ENCODE measurements at places on chromosomes 16 and 17.

DNA sequence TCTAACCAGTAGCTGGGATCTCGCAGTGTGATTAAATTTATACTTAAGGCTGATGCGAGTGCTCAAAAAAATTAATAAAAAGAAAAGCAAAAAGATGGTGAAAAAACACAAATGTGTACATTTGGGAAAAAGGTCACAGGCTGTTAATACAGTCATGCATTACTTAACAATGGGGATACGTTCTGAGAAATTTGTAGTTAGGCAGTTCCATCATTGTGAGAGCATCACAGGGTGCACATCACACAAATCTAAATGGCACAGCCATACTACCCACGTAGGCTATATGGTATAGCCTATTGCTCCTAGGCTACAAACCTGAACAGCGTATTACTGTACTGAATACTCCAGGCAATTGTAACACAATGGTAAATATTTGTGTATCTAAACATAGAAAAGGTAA is 142.4 kb upstream of the MYOCD start:
- DNase-seq: no peak

GRCh38 chr17:35676441-35676840 is 55.0 kb upstream of the RASL10B start:
- DNase-seq: no peak

DNA sequence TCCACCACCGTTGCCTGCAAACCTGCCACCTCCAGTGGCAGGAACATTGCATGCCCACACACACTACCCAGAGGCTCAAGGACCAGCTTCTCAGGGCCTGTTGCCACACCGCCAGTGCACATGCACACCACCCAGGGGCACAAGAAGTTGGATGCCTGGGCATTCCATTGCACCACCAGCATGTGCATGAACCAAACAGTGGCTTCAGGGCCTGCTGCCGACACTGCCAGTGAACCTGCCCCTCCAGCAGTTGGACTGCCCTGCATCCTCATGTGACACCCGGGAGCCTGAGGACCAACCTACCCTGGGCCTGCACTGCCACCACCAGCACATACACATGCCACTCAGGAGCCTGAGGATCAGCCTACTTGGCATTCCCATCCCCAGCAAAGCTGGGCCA is 303.7 kb downstream of the KCNJ2 start:
- no peak for DNase-seq

GRCh38 chr17:3691617-3692067 is 4.3 kb downstream of the P2RX5 start:
- no peak for DNase-seq

DNA sequence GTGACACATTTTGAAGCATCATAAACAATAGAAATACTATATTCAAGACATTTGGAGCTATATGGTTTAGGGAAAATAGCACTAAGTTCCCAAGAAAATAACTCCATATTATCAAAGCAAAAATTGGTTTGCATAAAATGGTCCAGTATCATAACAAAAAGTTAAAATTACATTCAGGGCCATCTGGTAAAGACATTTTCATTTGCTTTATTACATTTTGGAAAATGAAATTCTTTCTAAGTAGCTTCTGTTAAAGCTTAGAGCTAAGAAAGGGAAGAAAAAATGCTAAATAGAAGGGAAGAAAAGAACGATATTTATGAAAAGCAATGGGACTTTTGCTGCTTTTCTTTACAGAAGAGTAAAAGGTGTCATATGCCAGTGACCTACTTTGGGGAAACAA is 155.4 kb upstream of the GOT2 start:
- no peak for DNase-seq

DNA sequence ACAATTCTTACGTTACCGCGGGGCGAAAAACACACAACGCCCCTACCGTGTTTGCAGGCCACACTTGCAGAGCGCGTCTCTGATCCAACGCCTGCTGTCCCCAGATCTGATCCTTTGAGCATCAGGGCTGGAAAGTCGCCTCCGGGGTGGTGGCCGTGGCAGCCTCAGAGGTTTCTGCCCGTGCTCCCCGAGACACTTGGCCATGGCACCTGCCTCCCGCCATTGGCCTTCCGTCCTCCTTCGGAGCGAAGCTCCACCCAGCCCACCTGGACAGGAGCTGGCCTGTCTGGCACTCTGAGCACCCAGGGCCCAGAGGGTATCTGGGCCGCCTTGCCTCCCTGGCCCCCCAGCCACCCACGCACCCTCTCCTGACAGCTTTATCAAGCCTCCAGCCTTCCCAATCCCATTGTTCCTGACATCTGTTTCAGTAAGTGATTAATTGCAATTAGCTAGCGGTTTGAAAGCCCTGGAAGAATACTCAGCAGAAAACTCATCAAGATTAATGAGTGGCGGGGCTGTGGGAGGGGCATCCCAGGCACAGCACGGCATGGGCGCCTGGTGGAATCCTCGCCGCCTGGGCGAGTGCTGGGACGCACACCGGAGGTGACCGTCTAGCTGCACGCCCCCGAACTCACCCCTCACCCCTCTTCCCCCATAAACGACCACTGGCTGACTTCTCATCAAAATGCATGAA is 181.5 kb upstream of the GSE1 start:
- no peak for DNase-seq

GRCh38 chr17:4249452-4250029 is 14.2 kb downstream of the ANKFY1 start:
- no peak for DNase-seq

DNA sequence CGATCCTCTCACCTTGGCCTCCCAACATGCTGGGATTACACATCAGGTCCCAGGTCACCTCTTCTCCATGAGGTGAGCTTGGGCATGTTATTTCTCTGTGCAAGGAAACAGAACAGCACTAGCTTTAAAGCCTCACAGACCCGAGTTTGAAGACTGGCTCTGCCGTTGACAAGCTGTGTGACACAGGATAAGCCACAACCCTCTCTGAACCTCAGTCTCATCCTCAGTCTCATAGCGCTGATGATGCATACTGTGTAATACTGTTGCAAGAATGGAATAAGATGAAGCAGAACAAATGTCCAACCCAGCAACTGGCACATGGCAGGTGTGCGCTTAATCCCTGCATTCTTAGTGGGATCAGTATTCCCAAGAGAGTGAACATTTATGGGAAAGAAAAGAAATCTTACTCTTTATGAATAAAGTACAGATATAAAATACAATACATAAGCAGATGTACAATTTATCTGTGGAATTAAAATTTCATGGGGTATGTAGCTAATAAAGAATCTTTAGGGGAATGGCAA is 43.5 kb downstream of the ABAT start:
- DNase-seq: no peak

DNA sequence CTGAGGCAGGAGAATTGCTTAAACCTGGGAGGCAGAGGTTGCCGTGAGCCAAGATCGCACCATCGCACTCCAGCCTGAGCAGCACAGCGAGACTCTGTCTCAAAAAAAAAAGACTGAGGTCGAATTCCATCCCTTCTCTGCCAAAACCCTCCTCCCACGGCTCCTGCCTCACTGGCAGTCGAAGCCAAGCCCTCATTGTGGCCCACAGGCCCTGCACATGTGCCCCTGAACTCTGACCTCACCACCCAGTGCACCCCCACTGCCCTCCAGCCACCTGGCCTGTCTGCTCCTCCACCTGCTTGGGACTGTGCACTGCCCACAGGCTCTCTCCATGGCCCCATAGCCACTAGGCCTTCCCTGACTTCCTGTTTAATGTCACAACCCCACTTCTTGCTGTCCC is 7.0 kb downstream of the MYO15A start:
- no peak for DNase-seq

DNA sequence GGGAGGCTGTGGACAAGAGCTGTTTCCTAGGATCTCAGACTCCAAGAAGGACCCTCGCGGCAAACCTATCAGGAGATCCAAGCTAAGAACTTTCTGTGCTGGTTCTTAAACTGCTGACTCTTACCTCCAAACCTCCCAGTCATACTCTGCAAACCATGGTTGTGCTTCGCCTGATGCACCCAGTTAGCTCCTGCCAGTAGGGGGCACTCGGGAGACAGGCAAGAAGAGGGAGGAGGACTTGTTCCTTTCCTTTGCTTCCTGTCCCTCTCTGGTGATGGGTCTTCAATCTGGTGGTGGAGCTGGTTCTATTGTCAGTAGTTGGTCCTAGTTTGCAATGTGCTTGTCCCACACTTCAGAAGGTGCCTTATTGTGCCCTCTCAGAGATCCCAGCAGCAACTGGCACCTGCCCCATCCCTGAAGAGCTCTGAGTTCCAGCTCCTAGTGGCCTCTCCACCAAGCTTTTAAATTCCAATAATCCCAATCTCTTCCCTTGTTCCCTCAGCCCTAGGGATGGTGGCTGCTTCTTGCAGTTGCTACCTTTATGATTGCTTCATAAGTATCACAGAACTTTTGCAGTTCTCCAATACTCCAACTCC is 113.5 kb upstream of the RPL38 start:
- DNase-seq: peak; percentile 7

GRCh38 chr17:50634915-50635731 is 442 bp downstream of the ABCC3 start:
- DNase-seq: no peak

- DNase-seq: no peak
Observed at GRCh38 chr17:82014971-82015310, 7.7 kb downstream of the CENPX start.

- no peak for DNase-seq
Observed at GRCh38 chr16:1790611-1791255, 2.8 kb downstream of the IGFALS start.

DNA sequence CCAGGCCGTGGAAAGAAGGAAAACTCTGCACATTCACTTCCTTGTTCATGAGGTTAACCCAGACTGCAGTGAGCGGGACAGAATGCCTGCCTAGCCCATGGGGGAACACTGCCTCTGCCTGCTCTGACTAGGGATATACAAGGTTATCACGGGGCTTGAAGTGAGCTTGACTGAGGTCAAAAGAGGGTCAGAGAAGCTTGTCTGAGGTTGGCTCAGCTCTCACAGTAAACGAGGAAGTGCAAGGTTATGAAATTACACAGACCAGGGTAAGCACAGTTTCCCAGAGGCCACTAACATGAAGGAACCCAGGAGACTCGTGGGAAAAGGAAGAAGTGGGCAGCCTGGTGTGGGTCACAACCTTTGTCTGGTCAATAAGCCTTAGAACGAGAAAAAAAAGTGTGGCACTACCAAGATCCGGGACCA is 28.7 kb downstream of the HIC1 start:
- no peak for DNase-seq

GRCh38 chr17:80791758-80792284 is 199.8 kb upstream of the CHMP6 start:
- DNase-seq: peak; percentile 27

DNA sequence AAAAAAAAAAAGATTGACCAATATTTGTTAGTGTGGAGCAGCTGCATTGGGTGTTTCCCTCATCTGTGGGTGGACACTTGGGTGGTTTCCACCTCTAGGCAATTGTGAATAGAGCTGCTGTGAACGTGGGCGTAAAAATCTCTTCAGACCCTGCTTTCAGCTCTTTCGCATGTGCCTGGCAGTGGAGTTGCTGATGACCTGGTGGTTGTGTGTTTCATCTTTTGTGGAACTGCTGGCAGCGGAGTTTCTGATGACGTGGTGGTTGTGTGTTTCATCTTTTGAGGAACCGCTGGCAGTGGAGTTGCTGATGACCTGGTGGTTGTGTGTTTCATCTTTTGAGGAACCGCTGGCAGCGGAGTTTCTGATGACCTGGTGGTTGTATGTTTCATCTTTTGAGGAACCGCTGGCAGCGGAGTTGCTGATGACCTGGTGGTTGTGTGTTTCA is 21.4 kb downstream of the ZC3H18 start:
- peak; percentile 59 for DNase-seq

GRCh38 chr17:39872751-39873150 is 4.7 kb downstream of the ZPBP2 start:
- no peak for DNase-seq

- no peak for DNase-seq
Observed at GRCh38 chr16:30723725-30724355, 24.4 kb upstream of the PHKG2 start.

DNA sequence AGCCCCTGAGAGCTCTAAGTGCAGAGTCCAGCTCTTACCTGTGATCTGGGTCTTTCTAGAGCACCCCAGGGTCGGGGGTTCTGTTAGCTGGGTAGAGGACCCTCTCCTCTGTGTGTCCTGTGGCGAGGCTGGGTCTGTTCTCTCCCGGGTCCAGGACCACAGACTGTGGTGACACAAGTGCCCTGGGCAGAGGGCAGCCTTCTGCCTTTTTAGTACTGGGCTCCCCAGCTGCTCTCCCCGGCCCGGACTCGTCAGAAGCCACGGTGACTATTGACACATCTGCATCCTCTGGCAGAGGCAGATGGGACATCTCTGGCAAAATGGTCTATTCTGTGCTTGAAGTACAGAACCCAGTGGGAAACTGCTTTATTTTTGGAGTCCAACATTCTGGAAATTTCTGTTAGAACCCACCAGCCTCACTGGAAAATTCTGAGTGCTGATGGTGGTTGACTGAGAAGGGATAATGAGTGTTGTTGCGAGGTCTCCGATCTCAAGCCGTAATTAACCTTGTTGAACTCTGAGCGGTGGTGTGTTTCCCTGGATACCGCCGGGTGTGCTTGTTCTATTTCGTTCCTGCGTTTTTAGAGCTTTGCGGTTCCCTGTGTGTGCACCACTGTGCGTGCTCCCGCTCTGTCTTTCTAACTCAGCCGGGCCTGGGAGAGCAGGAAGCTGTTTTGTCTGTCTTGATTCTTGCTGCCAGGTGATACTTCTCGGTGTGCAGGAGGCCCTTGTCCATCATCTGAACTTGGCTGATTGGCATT is 26.0 kb upstream of the NUDT16L1 start:
- DNase-seq: no peak

DNA sequence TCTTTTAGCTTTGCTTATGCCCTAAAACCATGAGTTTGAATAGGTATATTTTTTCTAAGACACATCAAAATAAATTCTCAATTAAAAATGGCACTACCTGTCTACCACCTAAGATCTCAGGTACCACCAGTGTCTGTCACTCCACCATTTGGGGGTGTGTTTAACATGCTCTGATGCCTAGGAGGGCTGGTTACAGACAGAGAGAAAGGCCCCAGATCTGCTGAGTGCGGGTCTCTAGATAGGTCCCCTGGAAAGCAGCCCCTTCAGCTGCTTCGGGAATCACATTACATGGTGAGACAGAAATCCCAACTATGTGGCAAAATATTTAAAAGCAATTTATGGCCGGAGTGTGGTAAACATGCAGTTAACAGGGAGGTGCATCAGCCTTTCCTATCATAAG is 653 bp upstream of the VAC14 start:
- no peak for DNase-seq

- DNase-seq: peak; percentile 55
Observed at GRCh38 chr17:164303-165235, 16.9 kb downstream of the DOC2B start.

DNA sequence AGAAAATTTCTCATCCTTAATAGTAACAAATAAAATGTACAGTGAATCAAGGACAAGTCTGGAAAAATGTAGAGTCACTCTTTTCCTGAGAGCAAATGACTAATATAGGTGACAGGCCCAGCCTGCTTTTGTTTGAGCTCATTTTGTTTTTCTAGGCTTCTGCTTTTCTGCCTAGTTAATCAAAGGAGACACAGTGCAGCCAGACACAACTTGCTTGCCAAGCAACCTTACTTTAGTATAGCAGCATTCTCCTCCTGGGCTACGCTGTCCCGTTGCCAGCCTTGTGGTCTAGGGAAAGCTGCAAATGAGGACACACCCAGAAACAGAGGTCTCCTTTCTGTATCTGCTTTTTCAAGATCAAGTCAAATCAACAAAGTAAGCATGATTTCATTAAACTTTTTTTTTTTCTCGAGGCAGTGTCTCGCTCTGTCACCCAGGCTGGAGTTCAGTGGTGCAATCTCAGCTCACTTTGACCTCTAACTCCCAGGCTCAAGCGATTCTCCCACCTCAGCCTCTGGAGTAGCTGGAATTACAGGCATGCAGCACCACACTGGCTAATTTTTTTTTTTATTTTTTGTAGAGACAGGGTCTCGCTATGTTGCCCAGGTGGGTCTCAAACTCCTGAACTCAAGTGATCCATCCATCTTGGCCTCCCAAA is 17.2 kb downstream of the GINS3 start:
- no peak for DNase-seq

GRCh38 chr17:4161192-4161966 is 18.4 kb downstream of the CYB5D2 start:
- DNase-seq: no peak

Data from substantia nigra (tissue), 51 donors.